ENCODE measurements at places on chromosomes 5 and 9.
A peak's percentile ranks its signal among the peaks of the same experiment; 100 is the strongest.

GRCh38 chr5:156197042-156197635 lies 129.8 kb upstream of the SGCD start:
- H3K27me3 ChIP-seq = no peaks in the 10 kb centered on the region
- H3K27ac ChIP-seq = no peak overlapping the region
- H3K36me3 ChIP-seq = no peaks in the 10 kb centered on the region
- no peaks in the 10 kb centered on the region for H3K4me1 ChIP-seq
- no peak for DNase-seq
- no peak overlapping the region for H3K4me3 ChIP-seq

DNA sequence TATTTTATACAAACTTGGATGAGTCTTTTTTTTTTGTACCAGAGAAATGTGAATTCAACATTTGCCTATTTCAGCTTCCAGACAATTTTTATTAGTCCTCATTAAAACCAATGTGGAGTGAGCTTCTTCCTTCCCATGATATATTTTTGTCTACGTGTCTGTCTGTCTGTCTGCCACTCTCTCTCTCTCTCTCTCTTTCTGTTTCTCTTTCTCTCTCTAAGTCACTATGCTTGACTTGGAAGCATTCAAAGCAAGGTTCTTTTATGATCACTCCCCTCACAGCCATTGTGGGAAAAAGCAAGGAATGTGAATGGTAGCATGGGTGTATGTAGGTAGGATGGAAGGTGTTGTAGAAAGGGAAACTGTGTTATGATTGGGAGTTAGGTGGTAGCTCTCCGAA lies 80.2 kb downstream of the SNCAIP start:
- H3K27me3 ChIP-seq = peaks cover 4% of the 10 kb centered on the region
- no peak overlapping the region for H3K4me3 ChIP-seq
- no peak overlapping the region for H3K27ac ChIP-seq
- DNase-seq = no peak
- no peaks in the 10 kb centered on the region for H3K36me3 ChIP-seq

DNA sequence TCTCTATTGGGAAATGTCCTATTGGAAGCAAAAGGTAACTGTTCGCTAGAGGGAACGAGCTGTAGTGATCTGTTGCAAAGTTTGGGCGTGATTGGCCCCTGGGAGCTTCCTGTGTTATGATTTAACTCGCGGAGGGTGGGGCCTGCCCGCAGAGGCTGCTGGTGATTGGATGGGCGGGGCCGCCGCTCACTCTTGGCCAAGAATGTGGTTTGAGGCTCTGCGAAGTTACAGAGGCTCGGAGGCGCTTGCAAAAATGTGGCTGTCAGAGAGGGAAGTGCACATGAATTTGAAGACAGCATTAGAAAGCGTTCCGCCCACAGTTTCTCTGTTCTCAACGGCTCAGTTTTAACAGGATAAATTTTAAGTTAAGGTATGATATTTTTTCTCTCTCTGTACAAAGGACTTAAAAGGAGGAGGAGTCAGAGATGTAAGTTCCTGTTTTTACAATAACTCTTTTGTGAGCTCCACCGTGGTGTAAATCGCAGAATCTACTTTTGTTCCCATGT lies 46.9 kb downstream of the CNTRL start:
- H3K4me3 ChIP-seq = peak overlapping the region; percentile 49
- H3K36me3 ChIP-seq = no peaks in the 10 kb centered on the region
- DNase-seq = peak; percentile 96
- no peaks in the 10 kb centered on the region for H3K4me1 ChIP-seq
- peak overlapping the region; percentile 52 for H3K27ac ChIP-seq

- H3K4me3 ChIP-seq = no peak overlapping the region
- no peaks in the 10 kb centered on the region for H3K36me3 ChIP-seq
- H3K4me1 ChIP-seq = no peaks in the 10 kb centered on the region
- no peaks in the 10 kb centered on the region for H3K27me3 ChIP-seq
Observed at GRCh38 chr9:27073841-27074728, 34.9 kb upstream of the TEK start.

DNA sequence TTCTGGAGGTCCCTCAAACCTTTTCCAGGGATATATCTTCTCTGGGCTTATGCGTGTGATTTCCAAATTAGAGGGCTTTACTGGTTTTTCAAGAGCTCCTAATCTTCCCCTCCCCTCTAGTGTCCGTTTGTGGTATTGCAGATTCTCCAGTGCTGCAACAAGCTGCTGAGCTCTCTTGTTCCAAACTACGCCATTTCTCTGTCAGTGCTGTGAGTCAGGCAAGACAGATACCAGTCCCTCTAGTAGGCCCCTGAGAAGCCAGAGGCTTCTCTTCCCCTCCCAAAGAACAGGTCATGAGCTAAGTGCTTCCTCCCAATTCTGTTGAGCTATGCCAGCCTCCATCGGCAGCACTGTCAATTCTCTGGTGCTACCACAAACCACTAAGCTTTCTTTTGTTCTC lies 149.5 kb downstream of the FANCC start:
- no peak overlapping the region for H3K4me3 ChIP-seq
- H3K4me1 ChIP-seq = no peaks in the 10 kb centered on the region
- H3K36me3 ChIP-seq = no peaks in the 10 kb centered on the region
- H3K27ac ChIP-seq = no peak overlapping the region

GRCh38 chr5:9197881-9198260 lies 348.0 kb downstream of the SEMA5A start:
- no peak overlapping the region for H3K27ac ChIP-seq
- H3K4me3 ChIP-seq = no peak overlapping the region
- no peaks in the 10 kb centered on the region for H3K27me3 ChIP-seq
- no peaks in the 10 kb centered on the region for H3K36me3 ChIP-seq

- no peak overlapping the region for H3K27ac ChIP-seq
- H3K36me3 ChIP-seq = no peaks in the 10 kb centered on the region
- H3K4me3 ChIP-seq = no peak overlapping the region
- peaks cover 20% of the 10 kb centered on the region for H3K27me3 ChIP-seq
- H3K4me1 ChIP-seq = no peaks in the 10 kb centered on the region
Observed at GRCh38 chr5:180201051-180201987, 7.7 kb downstream of the RASGEF1C start.

DNA sequence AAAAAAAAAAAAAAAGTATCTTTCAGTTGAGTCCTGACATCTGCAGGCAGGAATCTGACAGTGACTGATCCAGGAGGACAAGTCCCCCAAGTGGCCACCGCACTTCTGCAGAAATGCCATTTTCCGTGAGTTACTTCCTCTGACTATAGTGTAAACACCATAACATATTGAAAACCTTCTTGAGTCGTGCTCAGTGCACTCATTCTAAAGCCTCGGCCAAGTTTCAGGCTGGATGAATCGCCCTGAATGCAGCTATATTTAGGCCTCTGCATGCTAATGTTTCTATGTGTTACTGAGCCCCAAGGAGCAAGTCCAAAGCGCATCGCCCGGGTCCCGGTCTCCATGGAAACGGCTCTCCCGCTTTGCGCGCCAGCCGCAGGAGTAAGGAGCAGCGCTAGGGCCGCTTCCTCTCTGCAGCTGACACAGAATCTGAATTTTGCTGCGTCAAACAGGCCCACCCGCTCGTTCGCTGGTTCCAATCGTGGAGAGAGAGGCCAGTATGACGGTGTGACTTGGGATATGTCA lies 335.4 kb downstream of the MSX2 start:
- no peak overlapping the region for H3K27ac ChIP-seq
- H3K4me3 ChIP-seq = peak overlapping the region; percentile 16
- no peaks in the 10 kb centered on the region for H3K27me3 ChIP-seq
- no peaks in the 10 kb centered on the region for H3K36me3 ChIP-seq
- DNase-seq = peak; percentile 33

DNA sequence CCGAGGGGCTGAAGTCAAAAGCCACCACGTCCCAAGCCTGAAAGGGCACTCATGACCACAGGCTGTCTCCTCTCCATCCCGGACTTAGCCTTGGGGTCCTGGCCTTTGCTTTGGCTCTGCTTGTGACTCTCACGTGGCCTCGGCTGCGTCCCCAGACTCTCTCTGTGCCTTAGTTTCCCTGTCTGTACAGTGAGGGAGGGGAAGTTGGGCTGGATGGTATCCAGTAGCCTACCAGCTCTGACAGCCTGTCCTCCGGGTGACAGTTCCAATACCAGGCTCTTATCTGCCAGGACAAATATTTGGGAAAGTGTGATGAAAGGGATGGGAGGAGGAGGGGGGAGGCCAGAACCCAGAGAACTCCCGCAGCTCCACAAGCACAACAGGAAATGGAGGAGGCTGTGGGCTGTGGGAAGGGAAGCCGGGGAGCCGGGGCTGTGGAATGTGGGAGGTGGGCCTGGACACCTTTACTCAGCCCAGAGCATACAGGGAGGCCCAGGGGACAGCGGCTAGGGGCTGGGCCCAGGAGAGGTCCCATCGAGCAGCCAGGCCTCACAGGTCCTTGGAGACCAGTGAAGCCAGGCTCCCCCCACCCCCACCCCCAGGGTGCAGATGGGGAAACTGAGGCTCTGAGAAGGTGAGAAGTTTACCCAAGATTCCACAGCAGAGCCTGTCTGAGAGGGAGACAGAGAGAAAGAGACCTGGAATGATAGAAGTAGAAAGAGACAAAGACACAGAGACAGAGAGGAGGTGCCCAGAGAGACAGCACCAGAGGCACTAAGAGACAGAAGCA lies 18.3 kb downstream of the PDGFRB start:
- no peaks in the 10 kb centered on the region for H3K27me3 ChIP-seq
- no peaks in the 10 kb centered on the region for H3K36me3 ChIP-seq
- no peak for DNase-seq
- peaks cover 92% of the 10 kb centered on the region for H3K4me1 ChIP-seq
- no peak overlapping the region for H3K4me3 ChIP-seq

- H3K4me1 ChIP-seq = no peaks in the 10 kb centered on the region
- H3K4me3 ChIP-seq = no peak overlapping the region
- peak overlapping the region; percentile 55 for H3K27ac ChIP-seq
Observed at GRCh38 chr9:88753691-88754367, 218.9 kb downstream of the NXNL2 start.

DNA sequence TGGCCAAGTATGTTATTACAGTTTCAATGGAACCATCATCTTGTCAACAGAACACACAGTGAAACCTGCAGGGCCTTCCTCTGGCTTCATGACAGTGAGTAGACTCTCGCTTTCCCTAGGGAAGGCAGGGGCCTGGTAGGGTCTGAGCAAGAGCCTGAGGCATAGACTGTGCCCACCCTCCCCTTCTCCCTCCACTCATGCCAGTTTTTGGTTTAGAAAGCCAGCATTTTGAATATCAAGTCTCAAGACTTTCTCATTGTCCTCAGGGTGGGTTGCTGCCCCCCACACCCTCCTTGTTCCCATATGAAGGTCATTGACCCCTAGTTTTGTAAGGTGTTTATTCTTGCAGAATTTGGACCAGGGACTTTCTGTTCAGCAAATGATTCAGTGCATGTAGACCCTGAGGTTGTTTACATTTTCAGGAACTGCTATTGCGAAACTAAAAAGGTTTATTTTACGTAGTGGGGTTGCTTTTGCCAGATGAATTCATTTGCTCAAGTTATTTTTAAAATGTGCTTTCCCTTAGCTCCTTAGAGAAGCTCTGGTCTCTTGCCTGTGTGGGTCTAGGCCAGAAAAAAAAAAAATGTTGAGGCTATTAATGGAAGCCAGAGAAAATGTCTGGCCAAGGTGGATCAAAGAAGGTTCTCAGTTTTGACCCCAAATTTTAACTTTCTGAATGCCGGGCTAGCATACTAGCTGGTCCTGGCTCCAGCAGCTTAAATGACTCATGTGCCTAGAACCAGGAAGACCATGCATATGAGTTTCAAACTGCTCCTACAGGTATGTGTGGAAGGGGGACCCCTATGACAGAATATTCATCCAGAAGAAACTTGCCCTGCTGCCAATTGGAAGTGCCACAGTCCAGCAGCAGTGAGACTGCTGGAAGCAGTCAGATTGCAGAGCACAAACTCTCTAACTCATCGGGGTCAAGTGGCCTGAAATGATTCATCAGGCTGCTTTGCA lies 10.1 kb upstream of the MOB3B start:
- H3K27ac ChIP-seq = peak overlapping the region; percentile 9
- no peak overlapping the region for H3K4me3 ChIP-seq
- H3K27me3 ChIP-seq = no peaks in the 10 kb centered on the region
- H3K36me3 ChIP-seq = no peaks in the 10 kb centered on the region
- H3K4me1 ChIP-seq = peaks cover 26% of the 10 kb centered on the region

- H3K27ac ChIP-seq = peak overlapping the region; percentile 56
Observed at GRCh38 chr5:109413458-109413857, 3.7 kb upstream of the PJA2 start.

GRCh38 chr5:135890296-135890695 lies 5.3 kb downstream of the IL9 start:
- H3K4me3 ChIP-seq = no peak overlapping the region
- DNase-seq = no peak
- no peaks in the 10 kb centered on the region for H3K36me3 ChIP-seq
- peaks cover 9% of the 10 kb centered on the region for H3K27me3 ChIP-seq
- peaks cover 7% of the 10 kb centered on the region for H3K4me1 ChIP-seq
- H3K27ac ChIP-seq = no peak overlapping the region

- peak; percentile 35 for DNase-seq
- peaks cover 9% of the 10 kb centered on the region for H3K4me1 ChIP-seq
- H3K36me3 ChIP-seq = no peaks in the 10 kb centered on the region
- H3K4me3 ChIP-seq = peak within 1 kb of the TSS; percentile 43
Observed at GRCh38 chr5:127290019-127290945, at the start of gene MEGF10. TSS of gene MEGF10 (plus strand) at chr5:127290796. CDS start at chr5:127331309, 40,513 bp downstream.

- peaks cover 33% of the 10 kb centered on the region for H3K4me1 ChIP-seq
- H3K27ac ChIP-seq = no peak overlapping the region
- no peak overlapping the region for H3K4me3 ChIP-seq
- H3K36me3 ChIP-seq = no peaks in the 10 kb centered on the region
- H3K27me3 ChIP-seq = no peaks in the 10 kb centered on the region
Observed at GRCh38 chr5:143227301-143227700, 176.2 kb downstream of the NR3C1 start.

- no peak overlapping the region for H3K4me3 ChIP-seq
- H3K36me3 ChIP-seq = no peaks in the 10 kb centered on the region
- no peak for DNase-seq
- no peak overlapping the region for H3K27ac ChIP-seq
- H3K4me1 ChIP-seq = no peaks in the 10 kb centered on the region
Observed at GRCh38 chr5:96004754-96005153, 43.1 kb upstream of the ELL2 start.

- H3K27me3 ChIP-seq = no peaks in the 10 kb centered on the region
- peaks cover 5% of the 10 kb centered on the region for H3K36me3 ChIP-seq
- no peak overlapping the region for H3K27ac ChIP-seq
- H3K4me3 ChIP-seq = no peak overlapping the region
- H3K4me1 ChIP-seq = no peaks in the 10 kb centered on the region
Observed at GRCh38 chr9:120787933-120788332, 5.3 kb downstream of the FBXW2 start.

DNA sequence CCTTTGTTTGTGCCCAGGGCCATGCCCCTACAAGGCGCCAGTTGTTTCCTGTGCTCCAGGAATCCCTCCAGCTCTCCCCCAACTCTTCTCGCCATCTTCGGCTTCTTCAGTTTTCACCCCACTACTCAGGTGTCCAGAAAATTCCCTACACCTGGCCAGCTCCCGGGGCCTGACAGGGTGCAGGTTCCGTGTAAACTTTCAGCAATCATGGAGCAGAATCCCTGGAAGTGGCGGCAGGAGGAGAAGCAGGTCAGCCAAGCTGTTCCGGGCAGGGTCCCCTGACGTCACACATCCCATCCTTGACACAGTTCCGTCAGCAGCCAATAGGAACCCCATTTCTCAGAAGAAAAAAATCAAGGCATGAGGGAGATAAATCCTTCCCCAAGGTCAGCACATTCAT lies 12.2 kb upstream of the ADGRD2 start:
- no peaks in the 10 kb centered on the region for H3K36me3 ChIP-seq
- DNase-seq = no peak
- H3K27me3 ChIP-seq = peaks cover 6% of the 10 kb centered on the region
- no peak overlapping the region for H3K4me3 ChIP-seq

GRCh38 chr9:136411378-136411777 lies 920 bp downstream of the PMPCA start:
- no peak overlapping the region for H3K27ac ChIP-seq
- no peak for DNase-seq
- peak overlapping the region; percentile 100 for H3K4me3 ChIP-seq
- H3K36me3 ChIP-seq = peaks cover 61% of the 10 kb centered on the region
